ENCODE measurements at places on chromosomes 6 and 20. TPM values are rescaled to one million over a fixed set of nuclear protein-coding genes. Genes with fewer than 3 reads are reported as not detected.

DSP gene
- polyA plus RNA-seq: 4.3 TPM

DNAH8 gene
- 0.01 TPM for polyA plus RNA-seq

TFAP2D gene
- polyA plus RNA-seq: not detected

THBS2 gene
- 22.8 TPM for polyA plus RNA-seq

ZNF391 gene
- 2.6 TPM for polyA plus RNA-seq

LTB gene
- 1.4 TPM for polyA plus RNA-seq

ADGRF1 gene
- 5.3 TPM for polyA plus RNA-seq

MLN gene
- polyA plus RNA-seq: not detected

SYCP2L gene
- 0.15 TPM for polyA plus RNA-seq

LGSN gene
- not detected for polyA plus RNA-seq

TMEM170B gene
- polyA plus RNA-seq: 2.7 TPM

ISM1 gene
- polyA plus RNA-seq: 1.4 TPM

CTCFL gene
- not detected for polyA plus RNA-seq
